ENCODE measurements at places on chromosomes 3 and 15.

DNA sequence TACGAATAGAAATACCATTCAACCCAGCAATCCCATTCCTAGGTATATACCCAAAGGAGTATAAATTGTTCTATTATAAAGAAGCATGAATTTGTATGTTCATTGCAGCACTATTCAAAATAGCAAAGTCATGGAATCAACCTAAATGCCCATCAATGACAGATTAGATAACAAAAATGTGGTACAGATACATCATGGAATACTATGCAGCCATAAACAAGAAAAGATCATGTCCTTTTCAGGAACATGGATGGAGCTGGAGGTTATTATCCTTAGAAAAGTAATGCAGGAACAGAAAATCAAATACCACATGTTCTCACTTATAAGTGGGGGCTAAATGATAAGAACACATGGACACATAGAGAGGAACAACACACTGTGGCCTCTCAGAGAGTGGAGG, 571.9 kb downstream of the RBMS3 start:
- DNase-seq: no peak

DNA sequence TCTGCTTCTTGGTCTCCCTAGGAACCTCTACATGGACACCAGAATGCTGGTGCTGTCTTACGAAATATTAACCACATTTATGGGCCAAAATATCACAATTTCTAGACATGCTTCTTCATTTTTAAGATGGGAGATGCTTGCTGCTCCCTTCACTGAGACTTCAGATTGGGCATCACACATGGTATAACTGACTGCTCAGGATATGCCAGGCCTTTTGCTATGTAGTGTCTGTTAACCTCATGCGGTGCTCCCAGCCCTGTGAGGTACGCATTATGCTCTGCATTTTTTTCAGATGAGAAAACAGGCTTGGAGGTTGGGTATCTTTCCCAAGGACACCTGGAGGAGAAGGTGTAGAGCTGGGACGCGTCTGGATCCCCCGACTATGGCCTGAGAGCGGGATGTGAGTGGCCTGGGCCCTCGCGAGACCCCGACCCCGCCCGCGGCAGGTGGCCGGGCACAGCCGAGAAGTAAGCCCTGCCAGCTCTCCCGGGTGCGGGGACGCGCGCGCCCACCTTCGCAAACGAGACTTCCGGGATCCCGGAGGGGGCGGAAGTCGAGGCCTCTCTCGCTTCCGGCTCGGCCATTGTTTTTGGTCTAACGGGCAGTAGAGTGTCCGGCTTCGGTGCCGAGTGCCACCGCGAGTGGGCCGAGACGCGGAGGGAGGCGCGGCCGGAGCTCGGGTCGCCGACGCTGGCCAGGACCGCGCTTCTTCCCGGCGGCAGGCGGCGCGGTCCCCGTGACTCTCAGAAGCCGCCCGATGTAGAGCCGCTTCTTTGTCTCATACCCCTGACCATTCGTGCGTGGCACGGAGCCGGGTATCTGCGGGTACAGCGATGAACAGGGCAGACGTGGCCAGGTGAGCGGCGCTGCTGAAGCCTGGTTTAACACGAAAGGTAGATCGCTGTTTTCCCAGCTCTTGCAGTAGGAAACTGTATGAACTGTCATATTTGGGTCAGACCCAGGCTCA, at the start of gene ZKSCAN7:
ZKSCAN7 (plus strand) TSS at position 568 of the 967 bp plus-strand sequence. CDS start 1,855 bp downstream, outside the sequence.
- DNase-seq: peak; percentile 61

GRCh38 chr15:94177112-94177511, 54.2 kb upstream of the MCTP2 start:
- peak; percentile 46 for DNase-seq

DNA sequence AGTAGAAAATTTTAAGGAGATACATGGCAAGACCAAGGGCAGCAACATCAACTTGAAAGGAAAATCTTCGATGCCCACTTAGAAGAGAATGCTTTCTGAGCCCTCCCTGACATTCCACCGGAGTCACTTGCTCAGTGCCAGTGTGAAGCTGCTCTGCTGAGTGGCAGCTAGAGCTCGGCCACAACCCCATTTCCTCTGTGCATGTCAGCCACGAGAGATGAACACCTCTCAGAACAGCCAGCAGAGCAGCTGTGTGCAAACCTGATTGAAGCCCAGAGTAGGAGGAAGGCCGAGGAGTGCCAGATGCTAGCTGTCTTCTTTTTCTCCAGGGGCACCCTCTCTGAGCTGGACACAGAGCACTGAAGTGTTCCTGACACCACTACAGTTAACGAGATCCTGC, 12.2 kb downstream of the TARS3 start:
- no peak for DNase-seq

DNA sequence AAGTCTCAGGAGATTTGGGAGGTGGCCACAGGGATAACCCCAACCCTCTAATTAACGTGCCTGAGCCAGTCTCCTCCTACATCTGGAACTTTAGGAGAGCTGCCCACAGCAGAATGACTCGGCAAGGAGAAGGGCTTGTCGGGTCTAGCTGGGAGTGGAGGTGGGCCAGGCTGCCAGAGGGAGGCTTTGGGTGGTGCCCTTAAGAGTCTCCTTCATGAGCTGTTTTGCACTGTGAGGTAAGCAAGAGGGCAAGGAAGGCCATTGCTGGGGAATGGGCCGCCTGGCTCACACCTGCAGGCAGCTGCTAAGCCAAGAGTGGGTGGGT, 3.6 kb upstream of the TNK2 start:
- no peak for DNase-seq

DNA sequence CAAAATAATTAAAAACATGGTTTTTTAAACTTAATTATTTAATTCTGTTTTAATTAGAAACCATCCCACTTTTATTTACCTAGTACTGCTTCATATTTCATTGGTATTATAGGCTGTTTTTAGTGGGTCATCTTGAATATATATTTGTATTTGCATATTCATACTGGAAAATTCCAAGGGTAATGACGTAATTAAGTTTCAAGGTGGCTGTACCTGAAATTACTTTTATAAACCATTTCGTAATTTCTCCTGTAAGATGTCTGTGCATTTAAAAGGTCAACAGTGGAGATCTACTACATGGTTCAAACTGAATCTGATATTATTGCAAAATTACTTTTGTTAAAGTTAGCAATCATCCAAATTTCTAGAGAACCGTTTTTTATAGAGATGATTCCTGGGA, 133.8 kb upstream of the NAALADL2 start:
- no peak for DNase-seq

- no peak for DNase-seq
Measured at GRCh38 chr3:54962200-54962599, 34.3 kb upstream of the LRTM1 start.

DNA sequence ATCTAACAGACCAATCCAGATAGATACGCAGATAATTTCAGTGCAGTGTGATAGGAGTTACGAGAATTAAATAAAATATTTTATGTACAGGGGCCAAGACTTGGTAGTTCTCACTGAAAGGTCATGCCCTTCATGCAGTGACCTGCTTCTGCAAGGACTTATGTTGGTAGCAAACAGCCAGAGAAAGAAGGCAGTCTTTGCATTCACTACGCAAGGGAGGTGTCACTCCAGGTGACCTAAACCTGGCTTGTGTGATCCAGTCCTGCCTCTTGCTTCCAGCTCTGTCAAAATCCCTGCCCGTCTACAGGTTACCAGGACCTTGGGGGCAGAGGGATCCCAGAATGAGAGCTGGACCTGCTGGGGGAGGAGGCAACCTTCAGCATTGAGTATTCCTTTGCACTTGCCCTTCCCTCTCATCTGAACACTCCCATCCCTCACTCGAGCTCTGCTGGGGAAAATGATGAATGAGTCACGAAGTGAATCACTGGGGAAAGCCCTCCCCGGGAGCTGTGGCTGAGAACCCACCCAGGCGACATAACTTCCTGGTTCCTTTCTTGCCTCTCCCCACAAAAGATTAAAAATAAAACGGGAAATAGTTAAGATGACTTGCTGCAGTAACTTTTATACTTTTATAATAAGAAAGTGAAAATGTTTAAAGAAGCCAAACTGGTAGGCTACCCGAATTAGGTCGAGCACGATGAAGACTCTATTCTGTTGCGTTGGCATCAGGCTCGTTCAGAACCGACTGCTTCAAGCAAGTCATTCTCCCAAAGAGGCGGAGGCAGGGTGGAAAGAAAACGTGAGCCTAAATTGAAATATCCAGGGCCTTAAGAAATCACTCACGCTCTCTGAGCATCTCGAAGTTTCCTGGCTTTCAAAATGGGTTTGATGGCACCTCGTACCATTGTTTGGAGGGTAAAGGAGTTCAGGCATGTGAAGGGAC, 216.1 kb downstream of the SLCO3A1 start:
- DNase-seq: peak; percentile 94

GRCh38 chr3:58034738-58035523, 26.7 kb downstream of the FLNB start:
- peak; percentile 81 for DNase-seq

DNA sequence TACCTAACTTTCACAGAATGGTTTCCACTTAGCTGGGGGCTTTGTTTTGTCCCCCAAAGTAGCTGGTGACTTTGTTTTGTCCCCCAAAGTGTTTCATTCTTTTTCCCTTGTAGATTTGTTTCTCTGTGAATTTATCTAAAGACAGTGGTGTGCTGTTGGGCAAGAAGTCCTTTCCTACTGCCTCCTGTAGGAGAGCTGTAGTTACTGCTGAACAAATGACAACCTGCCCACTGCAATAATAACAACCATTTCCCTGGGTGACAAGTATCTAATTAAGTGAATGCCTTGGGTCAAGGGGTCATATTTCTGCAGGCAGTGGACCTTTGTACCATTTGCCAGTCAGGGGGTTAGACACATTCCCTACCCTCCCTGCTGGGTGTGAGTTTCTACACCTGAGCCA, 125.4 kb upstream of the BFSP2 start:
- DNase-seq: no peak

GRCh38 chr3:126621171-126621570, 33.8 kb downstream of the TXNRD3 start:
- no peak for DNase-seq

- DNase-seq: no peak
Measured at GRCh38 chr15:70538278-70538677, 225.1 kb downstream of the UACA start.

DNA sequence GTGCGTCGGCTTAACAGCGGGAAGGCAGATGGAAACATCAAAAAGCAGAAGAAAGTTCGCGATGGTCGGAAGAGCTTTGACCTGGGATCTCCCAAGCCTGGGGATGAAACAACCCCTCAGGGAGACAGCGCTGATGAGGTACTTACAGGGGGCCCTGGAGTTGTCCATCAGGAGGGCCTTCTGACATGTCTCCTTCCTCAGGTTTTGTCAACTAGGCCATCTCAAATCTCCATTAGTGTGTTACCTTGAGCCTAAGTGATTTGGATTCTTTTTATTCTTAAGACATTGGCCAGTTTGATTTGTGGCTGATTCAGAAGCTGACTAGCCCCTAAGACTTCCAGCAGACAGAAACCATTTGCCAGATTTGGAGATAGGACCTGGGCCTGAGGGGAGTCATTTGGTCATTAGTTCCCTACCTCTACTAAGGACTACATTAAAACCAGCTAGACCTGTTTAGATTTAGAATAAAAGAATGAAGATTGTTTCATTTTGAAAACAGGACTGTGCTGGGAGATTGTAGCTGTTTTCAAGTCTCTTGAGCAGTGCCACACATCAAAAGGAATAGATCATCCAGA, 97.6 kb upstream of the UMPS start:
- DNase-seq: no peak

DNA sequence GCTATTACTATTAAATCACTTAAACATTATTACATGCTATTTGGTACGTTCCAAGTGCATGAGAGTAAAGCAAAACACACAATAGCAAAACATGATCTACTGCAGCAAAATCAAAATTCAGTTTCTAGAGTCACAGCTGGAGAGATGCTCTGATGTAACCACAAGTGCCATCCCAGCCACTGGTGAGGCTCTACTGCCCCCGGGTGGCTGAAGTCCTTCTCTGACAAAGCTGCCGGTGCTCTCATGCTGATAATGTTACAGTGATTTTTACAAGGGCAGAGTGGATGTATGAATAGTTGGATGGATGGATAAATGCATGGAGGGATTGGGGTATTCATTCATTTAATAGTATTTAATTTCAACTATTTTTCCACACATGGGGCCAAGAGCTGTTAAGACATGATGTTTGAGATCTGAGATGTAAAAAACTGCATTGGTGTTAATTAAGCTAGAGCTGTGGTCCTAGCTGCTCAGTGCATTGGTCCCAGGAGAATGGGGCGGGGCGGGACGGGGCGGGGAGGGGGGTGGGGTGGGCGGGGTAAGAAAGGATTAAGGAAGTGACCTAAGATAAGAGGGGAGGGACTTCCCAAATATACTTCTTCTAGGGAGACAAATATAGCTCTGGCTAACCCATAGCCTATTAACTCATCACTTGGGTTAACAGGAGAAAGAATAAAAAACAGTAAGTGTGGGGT, 5.3 kb upstream of the SPESP1 start:
- peak; percentile 69 for DNase-seq

- DNase-seq: no peak
Measured at GRCh38 chr3:133115176-133115575, 77.0 kb downstream of the TMEM108 start.

GRCh38 chr15:91947683-91948608, 94.4 kb downstream of the SLCO3A1 start:
- peak; percentile 39 for DNase-seq

GRCh38 chr15:66574596-66574950, 8.8 kb upstream of the LCTL start:
- DNase-seq: no peak

DNA sequence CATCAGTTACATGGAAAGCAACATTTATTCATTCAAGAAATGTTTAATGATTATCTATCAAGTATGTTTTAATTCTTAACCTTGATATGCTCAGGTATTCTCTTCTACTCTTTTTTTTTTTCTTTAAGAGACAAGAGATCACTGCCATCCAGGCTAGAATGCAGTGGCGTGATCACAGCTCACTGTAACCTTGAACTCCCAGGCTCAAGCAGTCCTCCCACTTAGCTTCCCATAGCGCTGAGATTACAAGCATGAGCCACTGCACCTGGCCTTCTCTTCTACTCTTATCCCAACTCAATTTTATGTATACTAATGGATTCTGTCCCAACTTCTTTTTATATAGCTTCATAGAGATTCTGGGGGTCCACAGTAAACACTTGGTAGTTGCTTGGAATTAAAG, 50.9 kb downstream of the SETD2 start:
- DNase-seq: no peak

- no peak for DNase-seq
Measured at GRCh38 chr3:12278566-12278965, 10.3 kb upstream of the PPARG start.

- DNase-seq: no peak
Measured at GRCh38 chr3:120516136-120516535, 65.3 kb upstream of the FSTL1 start.

DNA sequence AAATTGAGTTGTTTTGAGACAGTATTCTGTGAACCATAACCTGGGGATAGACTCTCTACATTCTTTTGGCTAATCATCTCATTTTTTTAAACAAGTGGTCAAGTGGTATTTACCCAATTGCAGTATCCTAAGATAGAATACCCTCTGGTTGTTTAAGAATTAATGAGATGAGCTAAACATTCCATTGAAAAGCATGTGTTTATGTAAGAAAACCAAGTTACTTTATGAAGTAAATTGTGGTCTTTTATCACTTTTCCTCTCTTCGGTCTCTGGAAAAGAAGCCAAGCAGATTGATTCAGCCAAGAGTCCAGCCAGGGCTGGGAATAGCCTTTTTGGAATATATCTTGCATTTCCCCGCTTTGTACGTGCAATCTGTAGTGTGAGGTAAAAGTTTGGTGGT, 185.7 kb upstream of the TOPAZ1 start:
- DNase-seq: no peak
